ENCODE measurements at places on chromosomes 6 and 20.

- no peak for DNase-seq
Measured at GRCh38 chr6:169169941-169170582, 83.6 kb downstream of the THBS2 start.

DNA sequence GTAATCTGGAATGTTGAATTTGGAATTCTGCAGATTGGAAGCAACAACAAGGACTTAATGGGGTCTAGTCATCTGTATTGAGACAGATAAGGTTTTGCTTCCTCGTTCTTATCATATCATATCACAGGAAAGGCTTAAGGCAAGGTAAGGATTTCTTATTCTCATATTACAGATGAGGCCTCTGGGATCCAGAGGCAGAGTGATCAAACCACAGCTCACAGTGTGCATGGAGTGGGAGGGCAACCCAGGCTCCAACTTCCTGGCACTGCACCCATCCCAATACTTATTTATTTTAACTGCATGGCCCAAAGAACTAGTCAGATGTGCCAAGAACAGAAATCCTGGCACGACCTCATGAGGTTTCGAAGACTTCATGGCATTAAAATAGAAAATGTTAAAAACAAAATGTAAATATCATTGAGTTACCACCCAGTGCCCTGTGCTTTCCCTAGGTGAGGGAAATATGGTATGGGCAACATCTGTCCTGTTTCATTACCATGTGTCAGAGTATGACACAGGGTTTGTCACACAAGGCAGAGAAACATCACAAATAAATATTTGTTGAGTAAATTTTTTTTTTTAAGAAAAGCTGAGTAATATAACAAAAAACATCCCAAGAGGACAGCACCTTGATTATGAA is 191.9 kb downstream of the ISM1 start:
- DNase-seq: no peak

DNA sequence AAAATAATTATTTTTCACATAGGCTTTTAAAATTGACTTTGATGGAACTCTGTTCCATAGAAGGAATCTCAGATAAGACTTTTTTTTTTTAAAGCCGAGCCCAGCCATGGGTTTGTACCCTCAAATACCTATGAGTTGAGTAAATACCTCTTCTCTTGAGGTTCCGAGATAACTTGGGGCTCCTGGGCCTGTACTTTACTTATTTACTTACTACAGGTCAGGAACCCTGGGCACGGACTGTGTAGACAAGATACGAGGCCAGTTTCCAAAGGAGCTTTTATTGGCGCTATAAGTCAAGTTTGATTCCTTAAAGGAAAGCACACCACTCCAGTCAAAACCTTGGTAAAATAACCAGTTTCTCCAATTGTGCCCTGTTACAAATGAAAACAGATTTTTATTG is 7.5 kb downstream of the AFG1L start:
- DNase-seq: no peak

GRCh38 chr6:6729971-6730370 is 141.5 kb downstream of the LY86 start:
- no peak for DNase-seq

DNA sequence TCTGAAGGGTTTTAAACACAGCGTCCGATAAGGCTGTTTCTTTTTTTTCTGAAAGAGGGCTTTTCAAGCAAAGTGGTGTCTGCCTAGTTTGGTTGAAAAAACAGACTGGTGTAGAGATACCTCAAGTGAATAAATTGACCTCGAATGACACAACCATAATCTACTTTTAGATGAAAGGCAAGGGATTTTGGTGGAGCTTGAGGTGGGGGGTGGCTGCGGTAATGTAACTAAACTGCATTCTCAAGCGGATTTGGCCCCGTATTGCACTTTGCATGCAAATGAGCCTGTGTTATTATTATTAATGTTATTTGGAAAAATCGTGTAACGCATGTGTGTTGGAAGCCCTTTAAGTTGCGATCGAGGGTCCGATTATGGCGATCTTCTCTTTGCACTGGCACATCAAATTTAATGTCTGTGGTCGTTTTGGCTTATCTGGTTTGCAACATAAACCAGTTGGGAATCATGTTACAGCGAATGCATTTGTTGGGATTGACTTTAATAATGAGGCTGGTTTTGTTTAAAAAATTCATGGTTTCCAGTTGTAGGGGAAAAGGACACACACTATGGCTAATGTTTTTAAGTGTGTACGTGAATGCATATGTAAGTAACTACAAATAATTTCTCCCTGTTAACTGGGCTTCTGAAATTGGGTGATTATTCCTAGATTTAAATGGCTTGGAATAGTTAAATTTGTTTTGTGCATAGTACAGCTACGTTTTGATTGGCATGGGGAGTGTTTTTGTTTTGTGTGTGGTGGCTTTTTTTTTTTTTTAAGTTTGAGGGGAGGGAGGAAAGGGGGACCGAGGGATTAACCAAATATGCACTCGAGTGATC is 1.0 kb downstream of the JARID2 start:
- DNase-seq: no peak

DNA sequence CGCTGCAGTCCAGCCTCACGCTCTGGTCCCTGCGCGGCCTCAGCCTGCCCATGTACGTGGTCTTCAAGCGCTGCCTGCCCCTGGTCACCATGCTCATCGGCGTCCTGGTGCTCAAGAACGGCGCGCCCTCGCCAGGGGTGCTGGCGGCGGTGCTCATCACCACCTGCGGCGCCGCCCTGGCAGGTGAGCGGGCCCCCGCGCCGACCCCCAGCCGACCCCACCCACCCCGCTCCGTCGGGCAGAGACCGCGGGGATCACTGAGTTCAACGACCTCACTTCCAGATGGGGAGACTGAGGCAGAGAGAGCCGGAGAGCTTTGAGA is 545 bp downstream of the SLC35D3 start:
- no peak for DNase-seq

GRCh38 chr6:91428953-91429560 is 842.2 kb upstream of the MAP3K7 start:
- no peak for DNase-seq

- DNase-seq: no peak
Measured at GRCh38 chr6:112254921-112255320, 554 bp upstream of the LAMA4 start.

GRCh38 chr6:40720375-40720748 is 133.2 kb upstream of the LRFN2 start:
- no peak for DNase-seq

DNA sequence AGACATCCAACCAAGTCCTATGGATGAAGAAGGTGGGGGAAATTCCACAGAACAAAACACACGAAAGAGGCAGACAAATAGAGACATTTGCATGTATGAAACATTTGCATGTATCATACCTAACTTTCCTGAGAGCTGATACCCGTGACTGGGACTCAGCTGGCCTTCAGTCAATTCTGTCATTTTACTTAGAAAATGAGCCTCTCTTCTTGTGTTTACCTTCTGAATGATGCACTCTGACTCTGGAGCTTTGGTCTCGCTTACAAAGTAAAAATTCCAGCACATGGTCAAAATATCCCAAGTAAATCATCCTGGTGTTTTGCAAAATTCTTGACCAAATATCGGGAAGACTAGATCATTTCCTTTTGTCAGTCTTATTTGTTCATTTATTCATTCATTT is 46.9 kb downstream of the MMUT start:
- no peak for DNase-seq

DNA sequence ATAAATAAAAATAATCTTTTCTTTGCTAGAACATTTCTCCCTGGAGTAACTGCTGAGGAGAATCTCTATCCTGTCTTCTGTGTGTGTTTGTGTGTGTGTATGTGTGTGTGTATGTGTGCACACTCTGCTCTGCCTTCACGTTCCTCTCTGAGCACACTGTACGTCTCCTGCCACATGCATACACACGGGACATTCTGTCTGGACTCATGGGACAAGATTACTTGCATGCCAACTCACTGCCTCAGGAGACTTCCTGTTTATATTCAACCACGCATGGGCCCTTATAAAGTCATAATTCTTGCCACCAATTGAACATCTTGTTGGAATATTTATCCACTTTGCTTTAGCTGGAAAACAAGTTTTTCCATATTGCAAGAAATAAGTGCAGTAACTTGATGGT is 930.6 kb downstream of the KIF16B start:
- DNase-seq: no peak

GRCh38 chr20:47189060-47189459 is 167.4 kb downstream of the ZMYND8 start:
- no peak for DNase-seq

DNA sequence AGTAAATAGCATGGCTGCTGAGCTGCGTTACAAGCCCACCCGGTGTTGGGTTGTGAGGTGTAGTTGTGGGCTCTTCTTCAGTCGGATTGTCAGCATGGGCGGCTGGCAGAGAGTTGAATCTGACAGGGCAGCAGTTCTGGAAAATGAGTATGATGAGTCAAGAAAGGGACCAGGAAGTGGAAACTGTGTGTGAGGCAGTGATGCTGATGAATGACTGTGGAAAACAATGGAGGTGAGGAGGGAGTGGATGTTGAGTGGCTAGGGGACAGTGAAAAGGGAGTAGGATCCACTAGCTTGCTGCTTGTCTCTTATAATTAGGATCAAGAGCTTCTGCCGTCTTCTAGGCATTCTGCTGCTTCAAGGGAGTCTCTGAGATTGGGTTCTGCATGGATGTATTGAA is 154.3 kb downstream of the ESR1 start:
- no peak for DNase-seq

DNA sequence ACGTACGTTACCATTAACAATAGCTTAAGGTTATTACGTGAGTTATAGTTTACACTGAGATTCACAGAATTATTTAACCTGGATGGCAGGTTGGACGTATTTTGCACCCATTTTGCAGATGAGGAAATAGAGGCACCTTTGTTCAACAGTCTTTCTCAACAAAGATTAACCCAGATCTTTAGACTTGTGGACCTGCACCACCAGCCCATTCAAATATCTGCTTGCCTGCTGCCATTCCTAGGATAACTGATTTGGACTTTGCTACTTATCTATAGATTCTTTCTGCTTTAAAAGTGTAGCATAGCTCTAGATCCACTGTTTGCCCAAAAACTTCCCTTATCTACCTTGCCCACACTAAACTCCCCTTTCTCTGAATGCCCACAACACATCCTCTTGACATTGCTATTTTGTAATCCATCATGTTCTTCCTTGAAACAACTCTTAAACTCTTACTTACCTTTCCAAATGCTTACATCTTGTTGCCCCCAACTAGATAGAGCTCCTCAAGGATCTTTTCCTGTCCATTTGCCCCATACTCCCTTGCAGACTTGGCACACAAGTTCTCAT is 56.4 kb upstream of the TNFAIP3 start:
- no peak for DNase-seq

DNA sequence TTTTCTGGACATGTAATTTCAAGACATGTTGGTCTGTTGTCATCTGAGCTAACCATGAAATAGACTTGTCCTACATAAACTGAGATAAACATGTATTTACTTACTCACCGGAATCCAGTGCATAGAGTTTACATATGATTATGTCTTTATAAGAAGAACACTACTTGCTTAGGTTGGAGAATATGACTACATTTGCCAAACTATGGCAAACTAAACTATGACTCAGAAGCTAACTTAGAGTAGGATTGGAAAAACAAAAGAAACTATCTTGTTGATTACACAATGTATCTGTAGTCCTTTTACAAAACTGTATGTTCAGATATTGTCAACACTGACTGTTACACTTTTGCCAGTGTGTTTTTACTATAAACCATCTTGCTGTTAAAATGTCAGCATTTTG is 113.3 kb downstream of the CRYBG1 start:
- no peak for DNase-seq

DNA sequence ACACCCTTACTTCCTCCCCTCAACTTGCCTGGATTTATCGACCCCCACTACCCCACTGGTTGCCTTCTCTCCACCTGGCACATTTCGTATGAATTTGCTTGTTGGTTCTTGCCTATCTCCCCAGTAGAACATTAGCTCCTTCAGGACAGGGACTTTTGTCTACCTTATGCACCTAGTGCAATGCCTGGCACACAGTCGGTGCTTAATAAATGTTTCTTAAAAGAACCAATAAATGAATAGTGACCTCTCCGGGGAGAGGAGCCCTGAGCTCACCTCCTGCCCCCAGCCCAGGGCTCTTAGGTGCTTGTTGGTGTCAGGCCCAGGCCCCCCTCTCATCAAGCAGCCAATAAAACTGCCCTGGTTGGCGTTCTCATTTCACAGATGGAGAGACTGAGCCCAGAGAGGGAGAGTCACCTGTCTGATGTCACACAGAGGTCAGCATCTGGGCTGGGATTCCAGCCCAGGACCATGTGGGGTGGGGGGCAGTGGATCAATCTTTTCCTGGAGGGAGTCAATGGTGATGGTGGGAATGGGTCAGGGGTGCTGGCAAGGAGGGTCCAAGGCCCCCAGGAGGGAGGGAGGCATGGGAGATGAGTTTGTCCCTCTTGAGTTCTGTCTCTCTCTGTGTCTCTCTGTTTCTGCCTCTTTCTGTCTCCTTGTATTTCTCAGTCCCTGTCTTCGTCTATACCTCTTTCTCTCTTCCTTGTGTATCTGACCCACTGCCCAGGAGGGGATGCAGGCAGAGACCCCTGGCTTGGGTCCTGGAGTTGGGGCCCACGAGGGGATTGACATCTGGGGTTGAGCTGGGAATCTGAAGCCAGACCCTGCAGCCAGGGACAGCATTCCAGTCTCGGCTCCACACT is 89.6 kb downstream of the CEBPB start:
- no peak for DNase-seq

DNA sequence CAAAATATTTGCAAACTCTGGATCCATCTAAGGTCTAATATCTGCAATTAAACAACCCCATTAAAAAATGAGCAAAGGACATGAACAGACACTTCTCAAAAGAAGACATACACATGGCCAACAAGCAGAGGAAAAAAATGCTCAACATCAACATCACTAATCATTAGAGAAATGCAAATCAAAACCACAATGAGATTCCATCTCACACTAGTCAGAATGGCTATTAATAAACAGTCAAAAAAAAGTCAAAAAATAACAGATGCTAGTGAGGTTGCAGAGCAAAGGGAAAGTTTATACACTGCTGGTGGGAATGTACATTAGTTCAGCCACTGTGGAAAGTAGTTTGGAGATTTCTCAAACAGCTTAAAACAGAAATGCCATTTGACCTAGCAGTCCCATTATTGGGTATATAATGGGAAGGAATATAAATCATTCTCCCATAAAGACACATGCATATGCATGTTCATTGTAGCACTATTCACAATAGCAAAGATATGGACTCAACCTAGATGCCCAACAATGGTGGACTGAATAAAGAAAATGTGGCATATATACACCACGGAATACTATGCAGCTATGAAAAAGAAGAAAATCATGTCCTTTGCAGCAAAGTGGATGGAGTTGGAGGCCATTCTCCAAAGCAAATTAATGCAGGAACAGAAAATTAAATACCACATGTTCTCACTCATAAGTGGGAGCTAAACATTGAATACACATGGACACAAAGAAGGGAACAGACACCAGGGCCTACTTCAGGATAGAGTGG is 9.1 kb downstream of the ZNFX1 start:
- no peak for DNase-seq

- DNase-seq: no peak
Measured at GRCh38 chr6:23478312-23478711, 647.7 kb upstream of the NRSN1 start.

- no peak for DNase-seq
Measured at GRCh38 chr6:20997143-20997769, 463.0 kb downstream of the CDKAL1 start.
